Spleen (tissue), 13 donors: ENCODE measurements at places on chromosomes 5 and 9. TPM values are rescaled to one million over a fixed set of nuclear protein-coding genes. Genes with fewer than 3 reads are reported as not detected.

- no peak for DNase-seq
Measured at GRCh38 chr5:107301999-107302398, 368.7 kb downstream of the EFNA5 start.

DNA sequence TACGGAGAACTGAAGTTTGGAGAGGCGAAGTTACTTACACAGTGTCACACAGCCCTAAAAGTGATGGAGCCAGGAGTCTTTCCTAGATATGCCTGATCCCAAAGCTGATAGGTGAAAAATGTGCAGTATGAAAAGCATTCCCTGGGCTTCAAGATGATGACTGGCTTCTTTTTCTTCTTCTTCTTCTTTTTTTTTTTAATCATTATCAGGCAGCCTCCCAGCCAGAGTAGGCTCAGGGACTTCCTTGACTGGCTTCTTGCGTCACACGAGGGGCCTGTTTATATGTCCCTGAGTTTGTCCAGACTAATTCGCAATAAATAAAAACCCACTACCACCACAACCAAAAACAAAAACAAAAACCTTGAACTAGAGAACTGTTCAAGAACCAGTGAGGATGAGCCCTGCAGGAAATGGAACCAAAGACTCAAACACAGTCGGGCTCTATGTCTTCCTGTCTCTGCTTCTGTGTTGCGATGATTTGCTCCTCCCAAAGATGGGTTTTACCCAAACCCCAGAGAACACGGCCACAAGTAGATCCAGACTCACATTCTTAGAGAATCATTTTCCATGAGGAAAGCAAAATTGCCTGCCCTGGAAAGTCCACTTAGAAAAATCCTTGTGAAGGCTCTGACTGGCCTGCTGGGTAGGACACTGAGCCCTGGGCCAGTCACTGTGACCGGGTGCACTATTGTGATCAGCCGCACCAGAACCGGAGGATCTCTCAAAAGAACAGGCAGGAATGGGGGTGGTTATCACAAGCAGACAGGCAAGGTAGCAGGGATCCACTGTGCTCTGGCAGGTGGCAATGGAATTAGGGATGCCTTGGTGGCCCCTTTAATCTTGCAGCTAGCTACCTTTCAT, 38.0 kb upstream of the ADAM19 start:
- DNase-seq: no peak

- DNase-seq: no peak
Measured at GRCh38 chr9:17065062-17065461, 69.8 kb upstream of the CNTLN start.

GRCh38 chr9:88177371-88177770, 39.1 kb upstream of the SPATA31C2 start:
- DNase-seq: no peak

- DNase-seq: no peak
Measured at GRCh38 chr5:178259623-178260536, 27.3 kb upstream of the PHYKPL start.

DNA sequence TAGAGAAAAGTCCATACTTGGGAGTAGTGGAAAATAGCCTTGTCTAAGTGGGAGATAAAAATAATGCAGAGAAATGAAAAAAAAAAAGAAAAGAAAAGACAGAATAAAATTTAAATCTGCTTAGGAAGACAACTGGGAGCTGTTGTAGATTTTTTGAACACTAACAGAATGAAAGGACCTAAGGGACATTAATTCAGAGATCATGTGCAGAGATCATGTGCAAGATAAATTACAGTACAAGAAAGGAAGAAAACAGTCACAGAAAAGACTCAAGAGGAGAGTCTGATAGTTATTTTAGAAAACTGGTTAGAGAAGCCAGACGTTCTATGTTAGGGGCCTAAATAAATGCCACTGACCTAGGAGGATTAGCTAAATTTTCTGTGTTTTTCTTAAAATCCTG, 1226.8 kb upstream of the NUDT12 start:
- no peak for DNase-seq

- DNase-seq: no peak
Measured at GRCh38 chr5:123601610-123602009, 89.6 kb downstream of the CSNK1G3 start.

MZB1 gene
- total RNA-seq: 97.8 TPM
